ENCODE measurements at places on chromosomes 2 and 18.

- no peak for DNase-seq
Measured at GRCh38 chr2:16103614-16104314, 163.4 kb downstream of the MYCN start.

DNA sequence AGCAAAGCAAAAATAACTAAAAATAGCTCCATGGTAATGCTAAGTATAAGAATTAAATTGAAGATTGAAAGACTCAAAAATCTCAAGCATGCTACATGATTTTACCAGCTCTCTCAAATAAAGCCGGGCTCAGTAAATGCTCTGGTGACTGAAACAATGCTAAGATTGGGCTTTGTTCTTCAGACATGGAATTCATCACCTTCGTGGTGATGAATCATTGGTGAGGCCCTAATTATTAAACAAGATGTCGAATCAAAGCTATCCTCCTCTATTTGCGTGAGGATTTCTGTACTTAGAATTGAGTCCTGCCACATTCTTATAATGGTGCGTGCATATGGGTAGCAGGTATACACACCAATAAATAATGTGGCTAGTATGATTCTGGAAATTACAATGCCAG is 58.8 kb upstream of the LRRTM1 start:
- DNase-seq, result no peak

DNA sequence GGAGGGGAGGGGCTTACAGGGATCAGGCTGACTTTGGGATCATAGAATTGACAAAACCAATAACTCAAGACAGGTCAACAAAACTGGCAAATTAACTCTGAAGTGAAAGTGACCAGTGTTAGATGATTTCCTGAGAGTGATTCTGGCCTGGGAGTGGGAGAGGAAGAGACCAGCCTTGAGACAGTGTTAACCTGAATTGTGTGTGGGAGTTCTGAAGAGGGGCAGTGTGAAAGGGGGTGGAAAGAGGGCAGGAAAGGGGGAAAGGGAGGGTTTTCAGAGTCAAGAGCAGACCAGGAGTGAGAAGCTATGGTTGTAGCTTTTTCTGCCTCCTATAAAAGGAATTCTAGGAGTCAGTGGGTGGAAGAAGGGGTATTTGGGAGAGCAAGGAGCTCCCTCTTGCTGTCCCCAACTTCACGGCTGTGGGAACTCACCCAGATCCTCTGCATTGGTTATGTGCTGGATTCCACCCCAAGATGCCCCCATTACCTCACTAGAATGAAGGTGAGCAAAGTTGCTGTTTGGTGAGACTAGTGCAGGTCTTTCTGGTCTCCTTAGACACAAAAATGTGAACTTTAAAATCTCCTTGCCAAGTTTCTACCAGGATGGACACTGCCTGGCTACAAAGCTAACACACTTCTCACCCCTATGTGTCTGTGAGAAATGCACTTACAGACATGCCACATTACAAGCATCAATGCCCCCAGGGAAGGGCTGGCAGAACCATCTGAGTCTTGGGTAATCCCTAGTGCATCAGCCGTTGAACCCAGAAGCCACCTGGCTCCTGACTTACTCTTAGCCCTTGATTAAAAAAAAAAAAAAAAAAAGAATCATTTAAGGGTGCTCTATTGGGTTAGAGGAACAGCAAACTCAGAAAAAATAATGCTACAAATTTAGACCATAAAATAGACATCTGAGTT is 61.6 kb downstream of the BMP10 start:
- DNase-seq, result no peak

DNA sequence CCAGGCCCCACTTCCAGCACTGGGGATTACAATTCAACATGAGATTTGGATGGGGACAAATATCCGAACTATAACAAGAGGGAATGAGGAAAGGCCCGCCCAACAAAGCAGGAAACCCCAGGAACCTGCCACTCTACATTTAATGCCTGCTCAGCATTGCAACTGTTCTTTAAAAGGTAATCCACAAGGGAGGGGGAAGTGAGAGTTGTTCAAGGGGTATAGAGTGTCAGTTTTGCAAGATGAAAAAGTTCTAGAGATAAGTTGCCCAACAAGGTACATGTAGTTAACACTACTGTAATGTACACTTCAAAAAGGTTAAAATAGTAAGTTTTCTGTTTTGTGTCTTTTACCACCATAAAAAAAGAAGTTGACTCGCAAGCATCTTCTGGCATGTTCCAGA is 137.6 kb downstream of the MBD2 start:
- DNase-seq, result no peak

GRCh38 chr2:9170458-9171130 is 36.0 kb upstream of the ASAP2 start:
- no peak for DNase-seq

DNA sequence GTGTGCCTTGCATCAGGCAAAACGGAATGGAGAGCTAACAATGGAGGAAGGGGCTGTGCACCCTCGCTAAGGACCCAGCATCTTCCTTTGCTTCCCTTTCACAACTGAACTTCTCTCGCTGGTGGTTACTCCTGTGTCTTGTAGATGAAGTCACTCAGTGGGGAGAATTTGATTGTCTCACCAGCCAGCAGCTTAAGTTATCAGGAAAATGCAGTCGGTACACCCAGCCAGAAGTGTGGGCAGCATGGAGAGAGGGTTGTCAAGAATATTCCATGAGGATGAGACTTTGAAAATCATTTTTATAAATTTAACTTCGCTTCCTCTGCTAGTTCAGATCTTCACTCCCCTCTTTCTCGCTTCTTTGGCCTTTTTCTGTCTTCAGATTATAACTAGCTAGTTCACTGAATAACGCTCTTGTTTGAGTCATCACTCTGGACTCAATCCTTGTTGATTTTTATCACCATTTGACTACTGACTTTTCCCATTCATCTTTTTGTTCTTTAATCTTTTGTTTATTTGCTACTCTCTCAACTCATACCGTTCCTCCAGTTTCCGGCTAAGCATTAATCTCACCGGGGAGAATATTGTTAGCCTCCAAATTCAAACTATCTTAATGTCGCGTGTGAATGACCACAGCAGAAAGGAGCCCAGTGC is 221.7 kb downstream of the CD226 start:
- no peak for DNase-seq

- DNase-seq, result no peak
Measured at GRCh38 chr2:26074676-26075075, 40.8 kb downstream of the RAB10 start.

DNA sequence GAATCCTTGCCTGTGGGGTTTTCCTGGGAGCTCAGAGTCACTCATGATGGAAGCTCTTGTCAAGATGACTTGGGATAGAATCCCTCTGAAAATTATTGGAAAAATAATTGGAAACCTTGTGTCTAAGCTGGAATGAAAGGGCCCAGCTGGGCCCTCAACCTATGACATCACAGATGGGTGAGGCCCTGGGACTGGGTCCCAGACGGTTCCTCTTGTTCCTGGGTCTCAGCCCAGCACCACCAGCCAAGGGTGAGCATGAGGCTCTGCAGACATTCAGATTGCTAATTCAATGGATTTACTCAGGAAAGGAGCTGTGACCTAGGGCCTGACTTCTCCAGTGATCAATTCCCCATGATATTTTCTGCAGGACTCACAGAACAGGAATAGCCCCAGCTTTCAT is 188.3 kb upstream of the MYT1L start:
- DNase-seq, result no peak

GRCh38 chr2:120367649-120368048 is 21.7 kb downstream of the INHBB start:
- no peak for DNase-seq

GRCh38 chr2:95258271-95258670 is 16.0 kb upstream of the PROM2 start:
- DNase-seq, result no peak

All from stimulated activated CD4-positive, alpha-beta T cell treated with anti-CD3 and anti-CD28 coated beads, Interleukin-1b, Interleukin-23, amount 100 ng/mL, for 1 hour (primary cell).